Erythroblast (primary cell): ENCODE measurements at places on chromosomes 1 and 21.

GRCh38 chr1:3125078-3125477 is 56.1 kb downstream of the PRDM16 start:
- DNase-seq: no peak

GRCh38 chr1:49052102-49052501 is 275.4 kb upstream of the BEND5 start:
- DNase-seq: no peak

DNA sequence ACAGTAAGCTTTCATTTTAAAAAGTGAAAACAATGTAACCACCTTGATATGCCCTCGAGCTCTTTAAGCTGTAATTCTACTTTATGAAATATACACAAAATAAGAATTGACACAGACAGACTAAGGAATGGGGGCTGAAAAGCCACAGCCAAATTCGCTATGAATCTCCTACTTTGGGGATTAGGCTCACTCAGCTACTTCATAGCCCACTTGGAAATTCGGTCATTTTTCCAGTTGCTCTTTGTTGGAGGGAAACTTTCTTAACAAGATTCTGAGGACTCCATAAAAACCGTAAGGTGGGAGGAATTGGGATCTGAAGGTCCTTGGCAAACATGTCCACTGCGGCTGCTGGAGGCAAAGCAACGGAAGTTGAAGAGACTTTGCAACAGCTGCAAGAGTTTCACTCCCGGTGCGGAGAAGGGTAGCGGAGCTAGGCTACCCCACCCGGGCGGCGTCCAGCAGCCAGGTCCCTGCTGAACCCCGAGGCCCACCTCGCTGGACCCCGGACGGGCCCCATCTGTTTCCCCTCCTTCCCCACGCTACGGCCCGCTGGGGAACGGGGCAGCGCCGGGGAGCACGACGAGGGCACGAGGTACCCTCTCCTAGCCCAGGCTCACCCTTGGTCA is 634 bp downstream of the MYCBP start:
- DNase-seq: peak; percentile 56

DNA sequence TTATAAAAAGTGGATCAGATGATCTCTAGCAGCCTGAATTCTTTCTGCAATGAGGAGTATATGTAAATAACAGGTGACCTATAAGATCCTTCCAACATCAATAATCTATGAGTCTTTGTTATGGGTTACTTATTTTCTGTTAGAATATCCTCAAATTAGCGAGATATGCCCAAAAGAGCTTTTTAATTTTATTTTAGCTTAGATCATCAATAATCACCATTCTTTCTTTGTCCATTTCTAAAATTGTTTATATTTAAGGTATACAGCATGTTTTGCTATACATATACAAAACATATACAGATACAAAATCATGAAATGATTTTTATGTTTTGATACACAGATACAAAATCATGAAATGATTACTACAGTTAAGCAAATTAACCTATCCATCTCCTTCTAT is 11.8 kb downstream of the RABGAP1L start:
- no peak for DNase-seq

DNA sequence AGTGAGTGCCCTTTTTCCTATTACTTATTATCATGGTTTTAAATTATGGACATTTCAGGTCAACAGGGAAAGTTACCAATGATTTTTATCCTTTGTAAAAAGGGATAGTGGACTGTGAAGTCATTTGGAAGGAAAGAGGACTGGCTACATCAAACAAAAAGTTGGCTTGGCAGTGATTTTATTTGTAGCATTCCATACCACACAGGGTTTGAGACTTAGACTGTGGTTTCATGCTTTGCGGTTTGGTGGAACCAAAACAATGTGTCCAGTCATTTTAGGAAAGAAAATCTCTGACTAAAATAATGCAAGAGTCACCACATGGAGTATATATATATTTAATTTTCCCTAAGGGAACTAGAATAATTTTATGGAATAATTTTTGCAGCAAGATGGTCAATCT is 239.5 kb downstream of the HMCN1 start:
- DNase-seq: no peak

DNA sequence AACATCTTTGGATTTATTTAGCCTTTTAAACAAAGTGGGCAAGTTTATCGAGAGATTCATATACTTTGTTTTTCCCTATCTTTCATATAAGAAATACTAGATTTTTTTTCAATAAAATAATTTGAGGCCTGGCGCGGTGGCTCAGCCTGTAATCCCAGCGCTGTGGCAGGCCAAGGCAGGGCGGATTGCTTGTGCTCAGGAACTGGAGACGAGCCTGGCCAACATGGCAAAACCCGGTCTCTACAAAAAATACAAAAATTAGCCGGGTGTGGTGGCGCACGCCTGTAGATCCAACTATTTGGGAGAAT is 1.6 kb upstream of the CDC14A start:
- no peak for DNase-seq

DNA sequence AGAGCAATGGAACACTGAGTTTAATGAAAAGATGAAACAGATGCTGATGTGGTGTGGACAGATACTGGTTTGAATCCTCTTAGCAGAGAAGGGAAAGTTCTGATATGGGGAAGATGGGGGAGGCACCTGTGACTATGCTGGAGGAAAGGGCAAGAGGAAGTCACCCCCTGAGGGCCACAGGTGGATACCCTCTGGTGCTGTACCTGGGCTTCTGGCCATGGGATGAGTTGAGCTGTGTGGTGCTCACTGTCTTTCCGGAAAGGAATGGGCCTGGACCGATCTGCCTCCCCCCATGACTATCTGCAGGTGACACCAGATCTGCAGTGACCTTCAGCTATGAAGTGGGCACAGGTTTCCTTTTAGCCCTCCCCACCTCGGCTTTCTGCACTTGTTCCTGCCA is 52.4 kb downstream of the IER5 start:
- no peak for DNase-seq

- no peak for DNase-seq
Observed at GRCh38 chr1:116671912-116672311, 4.4 kb upstream of the IGSF3 start.

GRCh38 chr1:225608014-225608796 is 44.7 kb downstream of the ENAH start:
- DNase-seq: no peak

DNA sequence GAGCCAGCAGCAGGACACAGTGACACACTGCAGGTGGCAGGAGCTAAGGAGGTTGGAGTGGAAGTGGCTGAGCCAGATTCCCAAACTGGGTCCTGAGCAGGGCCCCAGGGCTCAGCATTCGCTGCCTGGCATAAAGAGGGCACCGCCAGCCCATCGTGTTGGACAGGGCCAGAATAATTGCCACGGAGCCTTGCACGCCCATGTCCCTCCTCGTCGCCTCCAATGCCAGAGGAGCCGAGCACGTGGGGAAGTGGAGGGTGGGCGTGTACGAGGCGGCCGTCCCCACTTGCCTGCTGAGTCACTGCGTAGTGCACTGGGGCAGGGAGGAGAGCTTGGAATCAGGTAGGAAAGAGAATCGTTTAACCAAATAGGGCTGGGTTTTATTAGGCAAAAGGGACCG is 26.1 kb upstream of the LRRC47 start:
- no peak for DNase-seq

GRCh38 chr1:210822932-210823331 is 311.0 kb downstream of the KCNH1 start:
- no peak for DNase-seq

DNA sequence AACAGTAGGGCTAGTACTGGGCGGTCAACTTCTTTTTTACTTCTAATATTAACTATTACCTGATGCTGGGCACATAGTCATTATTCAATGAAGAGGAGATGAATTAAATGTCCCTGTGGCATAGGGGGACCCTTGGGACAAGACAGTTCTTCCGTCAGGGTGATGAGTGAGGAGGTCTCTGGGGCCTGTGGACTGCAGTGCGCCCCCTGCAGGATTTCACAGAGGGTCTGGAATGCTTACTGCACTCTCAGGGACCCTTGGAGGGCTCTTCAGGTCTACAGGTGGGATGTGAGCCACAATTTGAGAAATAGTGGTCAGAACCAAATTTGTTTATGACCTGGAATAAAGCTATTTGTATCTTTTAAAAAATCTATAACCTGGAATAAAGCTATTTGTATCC is 149.4 kb downstream of the FAM78B start:
- peak; percentile 34 for DNase-seq

- DNase-seq: no peak
Observed at GRCh38 chr1:42551180-42551579, 88.1 kb downstream of the CCDC30 start.

GRCh38 chr1:109243221-109243620 is 6.1 kb upstream of the CELSR2 start:
- DNase-seq: no peak

DNA sequence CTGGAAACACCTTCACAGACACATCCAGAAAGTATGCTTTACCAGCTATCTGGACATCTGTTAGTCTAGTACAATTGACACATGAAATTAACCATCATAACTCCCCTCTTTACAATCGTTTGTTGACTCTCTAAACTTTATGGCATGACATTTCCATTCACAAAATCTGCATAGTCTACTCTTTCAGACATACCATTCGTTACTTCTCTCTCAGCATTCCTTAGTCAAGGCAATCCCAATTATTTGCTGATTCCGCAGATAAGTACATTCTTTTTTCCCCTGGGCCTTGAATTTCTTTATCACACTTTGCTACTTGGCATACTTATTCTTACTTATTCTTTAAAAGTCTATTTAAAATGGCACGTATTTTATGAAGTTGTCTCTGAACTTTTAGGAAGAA is 15.1 kb upstream of the CRB1 start:
- no peak for DNase-seq

DNA sequence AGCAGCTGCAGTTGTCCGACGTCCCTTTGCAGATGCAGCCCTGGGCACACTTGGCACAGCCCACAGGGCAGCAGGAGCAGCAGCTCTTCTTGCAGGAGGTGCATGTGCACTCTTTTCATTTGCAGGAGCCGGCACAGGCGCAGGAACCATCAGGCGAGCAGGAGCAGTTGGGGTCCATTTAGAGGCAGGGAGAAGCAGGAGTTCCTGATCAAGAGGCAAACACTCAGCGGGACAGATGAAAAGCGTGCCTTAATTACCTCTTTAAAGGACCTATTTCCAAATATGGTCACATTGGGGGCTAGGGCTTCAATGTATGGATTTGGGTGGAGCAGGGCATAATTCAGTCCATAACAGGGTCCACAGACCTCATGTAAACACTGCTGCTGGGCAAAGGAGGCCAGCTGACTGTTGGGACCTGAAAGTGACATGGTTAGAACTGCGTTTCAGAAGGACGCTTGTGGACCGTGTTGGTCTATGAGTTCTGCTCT is 4.3 kb upstream of the CPLANE2 start:
- no peak for DNase-seq

- DNase-seq: no peak
Observed at GRCh38 chr1:2269193-2269921, 41.2 kb downstream of the SKI start.

- peak; percentile 28 for DNase-seq
Observed at GRCh38 chr1:226650236-226650841, 88.7 kb downstream of the ITPKB start.

- DNase-seq: no peak
Observed at GRCh38 chr1:28519946-28520725, 14.3 kb downstream of the RCC1 start.

- DNase-seq: no peak
Observed at GRCh38 chr1:178951600-178951999, 74.1 kb upstream of the FAM20B start.

- DNase-seq: no peak
Observed at GRCh38 chr1:51044199-51044598, 57.8 kb upstream of the C1orf185 start.

DNA sequence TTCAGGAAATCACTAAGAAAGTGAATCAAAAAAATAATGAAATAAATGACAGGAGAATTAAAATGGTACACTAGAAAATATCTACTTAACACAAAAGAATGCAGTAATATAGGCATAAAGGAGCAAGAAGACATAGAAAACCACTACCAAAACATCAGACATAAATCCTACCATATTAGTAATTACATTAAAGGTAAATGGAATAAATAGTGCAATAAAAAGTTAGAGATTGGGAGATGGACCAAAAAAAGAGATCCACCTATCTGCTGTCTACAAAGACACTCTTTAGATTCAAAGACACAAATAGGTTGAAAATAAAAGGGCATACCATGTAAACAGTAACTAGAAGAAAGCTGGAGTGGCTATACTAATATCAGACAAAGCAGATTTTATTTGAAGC is 167.0 kb upstream of the SAMSN1 start:
- DNase-seq: no peak

DNA sequence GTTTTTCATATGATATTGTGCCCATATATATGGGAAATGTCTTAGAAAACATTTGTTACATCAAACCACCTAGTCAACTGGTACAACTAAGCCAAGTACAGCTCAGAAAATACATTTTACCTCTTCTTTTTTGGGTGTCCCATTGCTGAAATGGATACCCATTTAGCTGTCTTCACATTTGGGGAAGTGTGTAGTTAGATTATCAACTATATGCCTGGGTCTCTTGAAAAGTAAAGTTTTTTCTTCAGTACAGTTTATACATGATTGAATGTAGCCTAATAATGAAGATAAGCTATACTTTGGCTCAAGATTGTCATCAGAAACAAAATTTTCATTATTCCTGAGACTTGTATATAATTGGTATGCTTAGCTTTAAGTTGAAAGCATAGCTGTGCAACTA is 2.0 kb downstream of the AGO3 start:
- no peak for DNase-seq

DNA sequence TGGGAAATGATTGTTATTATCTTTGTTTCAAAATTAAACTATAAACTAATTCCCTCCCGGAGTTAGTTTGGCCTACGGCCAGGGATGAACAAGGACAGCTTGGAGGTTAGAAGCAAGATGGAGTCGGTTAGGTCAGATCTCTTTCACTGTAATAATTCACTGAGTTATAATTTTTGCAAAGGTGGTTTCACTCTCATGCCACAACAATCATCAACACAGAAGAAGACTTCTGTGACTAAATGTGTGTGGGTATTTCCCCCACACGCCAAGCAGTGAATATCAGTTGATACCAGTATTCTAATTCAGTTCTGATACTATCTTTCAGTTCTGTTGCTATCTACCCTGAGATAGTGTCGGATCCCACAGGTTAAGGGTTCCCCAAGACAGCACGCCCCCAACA is 215.1 kb downstream of the S1PR1 start:
- no peak for DNase-seq

- no peak for DNase-seq
Observed at GRCh38 chr1:8903908-8904650, 25.6 kb upstream of the ENO1 start.

DNA sequence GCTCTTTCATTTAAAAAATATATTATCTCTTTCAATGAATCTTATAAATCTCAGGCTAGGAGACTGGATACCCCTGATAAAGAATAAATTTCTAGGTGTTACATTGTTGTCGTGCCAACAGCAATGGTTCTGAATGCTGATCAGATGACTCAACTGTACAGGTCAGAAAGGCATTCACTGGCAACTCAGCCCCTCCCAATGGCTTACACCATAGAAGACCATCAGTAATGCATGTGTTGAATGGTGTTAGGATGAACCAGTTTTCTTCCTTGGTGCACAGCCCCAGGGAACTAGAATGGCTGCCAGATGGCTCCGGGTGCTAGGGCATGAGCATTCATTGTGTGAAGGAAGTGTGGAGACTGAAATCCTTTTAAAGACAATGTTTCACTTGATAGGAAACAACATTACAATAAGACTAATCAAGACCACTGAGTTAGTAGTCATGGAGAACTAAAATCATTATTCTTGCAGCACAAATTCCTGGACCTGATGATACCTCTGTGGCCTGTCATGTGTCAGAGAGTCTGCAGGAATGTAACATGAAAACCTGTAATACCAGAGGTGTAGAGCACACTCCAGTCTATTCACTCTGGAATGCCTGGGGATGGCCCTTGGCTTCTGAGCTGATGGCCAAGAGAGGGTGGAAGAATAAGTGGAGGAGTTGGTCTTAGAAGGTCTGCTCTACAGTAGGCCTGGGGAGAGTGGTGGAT is 187.7 kb upstream of the LMO4 start:
- DNase-seq: no peak
